ENCODE measurements at places on chromosomes 13 and 19.

DNA sequence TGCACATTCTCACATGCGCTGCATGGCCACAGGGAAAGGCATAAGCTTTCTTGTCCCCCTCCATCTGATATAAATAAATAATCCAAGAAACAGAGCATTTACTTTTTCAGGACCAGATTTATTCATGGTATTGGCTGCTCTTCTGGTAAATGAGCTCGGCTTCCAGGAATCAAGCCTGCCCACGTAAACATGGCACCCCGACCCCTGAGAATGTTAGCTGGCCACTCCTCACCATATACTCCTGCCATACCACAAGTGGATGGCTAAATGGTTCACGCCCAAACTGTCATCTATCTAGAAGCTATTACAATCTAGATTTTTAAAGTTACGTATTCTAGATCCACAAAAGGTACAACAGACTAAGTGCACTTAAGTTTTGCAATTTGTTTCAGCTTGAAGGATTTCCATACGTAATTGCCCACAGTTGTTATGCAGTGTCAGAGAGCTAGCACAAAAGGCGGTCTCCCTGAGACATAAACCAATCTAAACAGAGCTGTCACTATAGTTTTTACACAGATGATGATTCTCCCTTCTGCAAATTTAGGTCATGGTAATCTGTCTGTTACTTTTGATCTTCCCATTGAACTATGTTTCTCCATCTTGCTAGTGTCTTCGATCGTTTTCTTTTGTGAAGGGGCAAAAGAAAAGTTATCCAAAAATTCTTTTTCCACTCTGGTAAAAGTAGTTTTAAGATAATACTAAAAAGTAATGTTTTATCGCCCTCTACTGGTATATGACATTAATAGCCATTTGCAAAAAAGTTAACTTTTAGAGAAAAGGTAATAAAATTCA is 16.2 kb upstream of the FOXO1 start:
- no peak for DNase-seq

GRCh38 chr19:16397791-16398529 is 73.3 kb downstream of the KLF2 start:
- peak; percentile 54 for DNase-seq

GRCh38 chr19:42619271-42619670 is 24.5 kb upstream of the CEACAM8 start:
- no peak for DNase-seq

- DNase-seq, result no peak
Observed at GRCh38 chr13:70964124-70964523, 855.9 kb upstream of the KLHL1 start.

GRCh38 chr13:75452564-75452963 is 29.4 kb downstream of the TBC1D4 start:
- no peak for DNase-seq

DNA sequence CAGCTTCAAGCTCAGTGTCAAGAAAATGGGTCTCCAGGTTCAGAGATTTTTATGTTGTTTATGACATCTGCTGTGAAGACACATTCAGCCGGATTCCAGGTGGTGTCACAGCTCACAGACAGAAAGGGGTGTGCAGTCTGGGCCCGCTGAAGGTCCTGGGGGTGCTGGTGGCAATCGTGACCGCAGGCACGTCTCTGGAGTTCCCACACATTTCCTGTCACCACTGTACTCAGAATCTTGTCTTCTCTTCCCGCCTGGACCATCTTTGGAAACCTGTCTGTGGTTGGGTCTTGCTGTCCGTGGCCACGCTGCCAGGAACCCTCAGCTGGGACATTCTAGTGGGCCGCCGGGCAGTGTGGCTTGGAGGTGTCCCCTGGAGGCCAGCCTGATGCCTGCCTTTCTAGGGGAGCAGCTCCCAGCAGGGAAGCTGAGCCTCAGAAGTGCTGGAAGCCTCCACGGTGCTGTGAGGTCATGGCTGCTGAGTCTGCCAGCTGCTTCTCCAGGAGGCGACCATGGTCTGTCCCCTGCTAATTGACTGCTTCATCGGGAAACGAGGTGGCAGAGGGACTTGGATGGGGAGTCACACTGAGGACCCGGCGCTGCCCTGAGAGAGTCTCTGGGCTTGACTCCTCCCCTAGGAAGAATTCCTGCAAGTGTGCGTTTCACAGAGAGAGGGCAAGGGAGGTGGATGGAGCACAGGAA is 3.7 kb downstream of the TEX29 start:
- no peak for DNase-seq

DNA sequence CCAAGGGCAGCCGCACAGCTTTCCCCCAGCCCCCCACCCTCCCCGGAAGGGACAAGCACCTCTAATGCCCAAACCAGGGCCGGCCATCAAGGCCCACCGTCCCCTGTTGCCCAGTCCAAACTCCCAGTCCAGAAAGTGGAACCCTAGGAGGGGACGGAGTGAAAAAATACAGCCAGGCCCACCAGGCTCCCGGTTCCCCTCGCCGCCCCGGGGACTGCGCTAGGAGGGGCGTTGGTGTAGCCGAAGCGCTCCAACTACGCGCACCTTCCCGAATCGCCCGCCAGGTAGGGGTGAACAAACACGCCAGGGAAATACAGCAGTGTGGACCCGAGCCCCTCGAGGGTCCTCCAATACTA is 1.3 kb downstream of the KLF16 start:
- DNase-seq, result no peak

- no peak for DNase-seq
Observed at GRCh38 chr13:25135896-25136295, 36.2 kb downstream of the AMER2 start.

DNA sequence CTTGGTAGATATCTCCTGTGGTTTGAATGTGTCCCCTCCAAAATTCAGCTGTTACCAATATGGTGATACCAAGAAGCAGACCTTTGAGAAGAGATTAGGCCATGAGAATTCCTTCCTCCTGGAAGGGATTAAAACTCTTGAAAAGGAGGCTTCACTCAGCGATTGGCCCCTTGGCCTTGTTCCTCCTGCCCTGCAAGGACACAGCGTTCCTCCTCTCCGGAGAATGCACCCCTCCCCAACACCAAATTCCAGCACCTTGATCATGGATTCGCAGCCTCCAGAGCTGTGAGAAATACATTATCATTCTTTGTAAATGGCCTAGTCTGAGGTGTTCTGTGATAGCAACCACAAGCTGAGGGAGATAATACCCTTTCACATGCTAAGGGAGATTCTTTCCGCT is 34.5 kb upstream of the ARHGEF7 start:
- no peak for DNase-seq

- peak; percentile 74 for DNase-seq
Observed at GRCh38 chr19:6693056-6693471, 23.1 kb upstream of the TNFSF14 start.

DNA sequence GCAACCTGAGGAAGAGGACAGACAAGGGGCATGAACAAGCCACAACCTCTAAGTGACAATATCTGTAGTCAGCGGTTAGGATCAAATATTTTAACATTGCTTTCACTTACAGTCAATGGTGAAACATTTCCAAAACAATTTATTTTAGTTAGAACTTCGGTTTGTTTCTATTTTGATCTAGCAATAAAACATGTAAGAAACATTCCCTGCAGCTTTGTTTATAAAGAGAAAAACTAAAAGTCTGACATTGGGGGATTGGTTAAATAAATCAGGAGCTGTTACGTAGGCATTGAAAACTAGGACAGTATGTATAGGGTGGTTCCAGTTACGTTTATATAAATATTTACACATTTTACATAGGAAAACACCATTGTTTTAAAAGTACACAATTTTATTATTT is 3.4 kb downstream of the URI1 start:
- no peak for DNase-seq

GRCh38 chr13:21176982-21177284 is 475 bp downstream of the MRPL57 start:
- DNase-seq, result no peak

DNA sequence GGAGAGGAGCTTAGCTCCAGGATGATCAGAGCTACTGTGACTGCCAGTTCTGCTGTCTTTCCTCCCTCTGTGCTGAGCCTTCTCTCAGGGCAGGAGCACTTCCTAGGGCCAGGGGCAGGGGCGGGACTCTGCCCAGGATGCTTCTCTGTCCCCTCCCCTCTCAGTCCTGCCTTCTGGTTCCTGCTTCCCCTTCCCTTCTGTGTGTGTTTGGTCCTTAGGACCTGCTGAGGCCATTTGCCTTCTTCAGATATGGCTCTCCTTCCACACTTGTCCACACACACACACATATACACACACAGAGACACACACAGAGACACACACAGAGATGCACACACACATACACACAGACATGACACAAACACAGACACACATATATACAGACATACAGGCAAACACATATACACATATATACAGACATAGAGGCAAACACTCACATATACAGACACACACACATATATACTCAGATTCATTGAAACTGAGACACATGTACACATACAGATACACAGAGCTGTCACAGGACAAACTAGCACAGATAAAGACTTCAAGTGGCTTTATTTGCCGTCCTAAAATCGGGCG is 22.0 kb upstream of the CD177 start:
- DNase-seq, result no peak

DNA sequence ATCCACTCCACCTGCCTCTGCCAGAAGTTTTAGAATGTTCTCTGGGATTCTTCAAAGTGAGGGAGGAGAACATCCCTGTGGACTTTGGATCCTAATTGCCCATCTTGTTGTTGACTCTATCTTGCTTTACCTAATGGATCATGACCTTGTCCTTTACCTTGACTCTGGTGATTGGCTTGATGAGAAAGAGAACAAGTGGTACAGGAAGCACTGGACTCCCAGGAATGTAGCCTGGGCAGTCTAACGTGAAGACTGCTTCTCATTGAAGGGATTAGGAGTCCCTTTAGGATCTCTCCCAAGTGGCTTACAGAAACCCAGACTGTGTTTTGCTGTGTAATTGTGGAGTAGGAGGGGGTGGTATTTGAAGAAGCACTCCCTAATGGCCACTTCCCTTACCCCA is 63.9 kb downstream of the SLC10A2 start:
- DNase-seq, result no peak

GRCh38 chr13:75770592-75771011 is 134.5 kb downstream of the LMO7 start:
- DNase-seq, result no peak

GRCh38 chr19:11880598-11880997 is 7.0 kb upstream of the ZNF69 start:
- no peak for DNase-seq

GRCh38 chr13:95571941-95572340 is 19.4 kb downstream of the CLDN10 start:
- DNase-seq, result no peak

DNA sequence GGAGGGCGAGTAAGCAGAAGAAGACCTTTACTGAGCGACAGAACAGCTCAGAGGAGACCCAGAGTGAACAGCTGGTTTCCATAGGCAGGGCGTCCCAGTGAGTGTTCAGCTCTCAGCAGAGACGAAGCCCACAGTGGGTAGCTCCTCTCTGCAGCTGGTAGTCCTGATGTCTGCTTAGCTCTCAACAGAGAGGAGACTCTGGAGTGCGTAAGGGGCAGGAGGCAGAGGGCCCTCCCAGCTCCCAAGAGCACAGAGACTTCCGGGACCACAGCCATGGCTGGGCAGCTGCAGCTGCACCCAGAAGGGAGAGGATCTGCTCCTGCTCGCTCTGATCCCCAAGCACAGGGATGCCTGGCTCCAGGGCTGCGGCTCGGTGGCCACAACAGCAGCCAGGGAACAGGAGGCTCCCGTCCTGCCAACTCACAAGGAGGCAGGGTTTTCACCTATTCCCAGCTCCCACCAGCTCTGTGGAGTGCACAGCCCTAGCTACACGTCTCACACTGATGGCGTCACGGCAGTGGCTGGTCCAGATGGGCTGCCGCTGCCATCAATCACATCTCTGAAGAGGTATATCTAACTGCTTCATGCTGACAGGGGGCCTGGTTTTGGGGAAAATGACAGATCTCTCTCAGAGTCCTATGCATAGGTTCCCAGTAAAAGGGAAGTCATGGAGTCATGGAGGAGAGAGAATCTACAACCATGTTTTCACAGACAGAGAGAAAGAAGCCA is 2660.1 kb upstream of the PCDH20 start:
- DNase-seq, result peak; percentile 69

DNA sequence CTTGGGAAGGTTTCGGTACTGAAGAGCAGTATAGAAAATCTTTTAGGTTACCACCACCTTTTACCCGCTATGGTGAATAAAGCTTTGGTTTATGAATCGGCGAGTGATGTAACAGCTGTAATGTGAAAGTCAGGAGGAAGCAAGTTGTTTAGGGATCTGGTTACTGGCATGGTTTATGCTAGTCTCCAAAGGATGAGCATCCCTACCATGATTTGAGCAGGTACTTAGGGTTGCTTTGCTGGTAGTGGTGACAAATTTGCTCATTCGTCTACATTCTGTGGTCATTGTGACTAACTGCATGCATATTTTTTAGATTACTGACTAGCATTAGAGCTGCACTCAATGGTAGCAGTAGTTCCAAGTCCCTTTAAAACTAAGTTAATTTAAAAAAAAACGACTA is 104.1 kb downstream of the FRY start:
- no peak for DNase-seq

DNA sequence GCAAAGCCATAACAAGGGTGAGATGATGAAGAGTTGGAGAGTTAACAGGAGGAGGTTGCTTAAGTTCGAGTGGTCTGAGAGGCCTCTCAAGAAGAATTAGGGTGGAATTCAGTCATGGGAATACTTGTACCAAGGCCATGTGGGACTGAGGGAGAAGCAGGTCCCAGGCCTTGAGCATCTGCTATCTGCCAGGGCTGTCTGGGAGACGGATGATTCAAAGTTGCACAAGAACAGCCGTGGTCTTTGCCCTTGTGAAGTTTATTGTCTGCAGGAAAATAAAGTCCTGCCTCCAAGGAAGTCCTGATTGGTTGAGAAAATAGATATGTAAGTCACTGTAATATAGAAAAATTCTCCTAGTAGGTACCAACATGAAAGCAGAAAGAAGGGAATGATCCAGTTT is 178.8 kb upstream of the RFC3 start:
- DNase-seq, result no peak

DNA sequence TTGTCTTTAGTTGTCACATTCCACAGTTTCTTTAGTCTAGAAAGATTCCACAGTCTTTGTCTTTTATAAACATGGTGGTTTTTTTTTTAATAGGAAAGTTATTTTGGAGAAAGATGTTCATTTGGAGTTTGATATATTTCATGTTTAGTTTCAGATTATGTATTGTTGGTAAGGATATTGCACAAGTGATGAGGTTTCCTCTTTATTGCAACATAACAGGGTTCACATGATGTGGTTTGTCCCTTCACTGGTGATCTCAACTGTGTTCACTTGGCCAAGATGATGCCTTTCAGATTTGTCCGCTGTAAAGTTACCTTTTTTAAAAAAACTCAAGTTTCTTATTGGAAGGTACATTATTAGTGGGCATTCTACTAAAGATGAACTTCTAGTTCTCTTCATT is 3.2 kb downstream of the ZNF230 start:
- no peak for DNase-seq

DNA sequence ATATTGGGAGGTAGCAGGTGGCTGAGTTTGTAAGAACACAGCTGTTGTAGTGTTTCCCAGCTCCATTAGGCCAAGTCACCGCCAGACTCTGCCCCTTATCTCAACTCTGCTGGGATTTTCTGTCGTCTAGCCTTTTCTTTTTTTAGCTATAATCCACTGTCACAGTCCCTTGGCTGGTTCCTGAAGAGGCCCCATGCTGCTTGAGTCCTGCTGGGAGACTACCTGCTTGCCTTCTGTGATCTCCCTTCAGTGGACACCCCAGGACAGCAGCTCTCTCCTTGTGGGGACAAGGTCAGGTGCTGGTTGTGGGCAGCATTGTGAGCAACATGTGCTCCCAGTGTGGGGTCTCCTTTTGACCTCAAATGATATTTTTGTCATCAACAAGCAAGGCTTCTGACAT is 195.0 kb upstream of the ATXN8OS start:
- no peak for DNase-seq

GRCh38 chr13:43518833-43519232 is 267.9 kb downstream of the ENOX1 start:
- DNase-seq, result no peak

All from testis (tissue), 5 donors.